ENCODE measurements at places on chromosomes 7 and 10.

DNA sequence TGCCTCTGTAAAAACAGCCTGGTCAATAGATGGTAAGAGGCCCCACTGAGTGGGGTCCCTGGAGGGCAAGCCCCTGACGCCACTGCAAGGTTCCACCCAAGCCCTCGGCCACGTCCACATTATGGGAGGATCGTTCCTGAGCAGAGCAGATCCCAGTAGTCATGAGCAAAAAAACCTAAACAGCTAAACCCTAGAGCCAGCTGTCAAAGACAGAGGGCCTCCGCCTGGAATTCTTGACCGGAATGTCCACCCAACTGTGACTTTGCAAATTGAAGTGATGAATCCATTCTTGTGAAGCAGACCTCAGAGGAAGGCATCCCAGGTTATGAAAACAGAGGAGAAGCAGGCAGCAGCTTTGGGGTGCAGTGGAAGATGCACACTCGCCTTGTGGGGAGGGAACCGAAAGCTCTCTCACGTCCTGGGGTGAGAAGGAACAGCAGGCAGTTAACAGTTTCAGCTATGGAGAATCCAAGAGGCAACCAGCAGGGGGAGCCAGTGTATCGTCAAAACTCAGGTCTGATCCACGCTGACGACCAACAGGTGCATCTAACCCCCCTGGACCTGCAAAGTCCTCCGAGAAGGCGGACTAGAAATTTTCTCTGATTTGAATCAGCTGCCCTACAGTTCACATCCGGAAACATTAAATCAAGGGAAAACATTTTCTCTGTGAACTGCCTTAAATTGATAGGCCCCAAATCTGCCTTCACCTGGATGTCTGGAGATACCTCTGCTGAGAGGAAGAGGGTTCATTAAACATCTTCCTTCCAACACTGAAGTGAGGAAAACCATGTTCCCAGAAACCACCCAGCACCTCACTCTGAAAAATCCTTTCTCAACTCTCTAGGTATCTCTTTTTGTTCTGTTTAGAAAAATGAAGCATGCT is 139.1 kb upstream of the PFKP start:
- DNase-seq = peak; percentile 86

DNA sequence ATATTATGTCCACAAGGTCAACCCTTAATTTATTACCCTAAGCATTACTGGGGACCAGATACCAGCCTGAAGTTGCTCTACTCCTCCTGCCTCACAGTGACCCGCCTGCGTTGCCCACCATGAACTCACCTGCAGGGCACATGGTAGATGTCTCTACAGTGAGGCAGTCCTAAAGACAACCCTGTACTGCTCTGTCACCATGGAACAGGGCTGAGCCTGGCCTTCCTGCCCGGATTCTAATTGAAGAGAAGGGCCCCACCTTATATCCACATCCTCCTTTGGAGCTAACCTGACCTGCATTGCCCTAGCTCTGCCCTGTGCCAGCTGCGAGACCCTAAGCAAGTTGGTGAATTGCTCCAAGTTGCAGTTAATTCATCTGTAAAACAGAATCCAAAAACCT is 4.1 kb downstream of the SH3PXD2A start:
- no peak for DNase-seq

DNA sequence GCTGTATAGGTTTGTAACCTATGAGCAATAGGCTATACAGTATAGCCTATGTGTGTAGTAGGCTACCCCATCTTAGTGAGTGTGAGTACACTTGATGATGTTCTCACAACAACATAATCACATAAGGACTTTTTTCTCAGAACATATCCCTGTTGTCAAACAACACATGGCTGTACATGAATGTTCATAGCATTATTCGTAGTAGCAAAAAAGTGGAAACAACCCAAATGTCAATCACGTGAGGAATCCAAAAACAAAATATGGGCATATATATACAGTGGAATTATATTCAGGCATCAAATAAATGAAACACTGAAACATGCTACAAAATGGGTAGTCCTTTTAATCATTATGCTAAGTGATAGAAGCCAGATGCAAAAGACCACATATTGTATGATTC is 31.1 kb downstream of the CCDC172 start:
- DNase-seq = no peak

DNA sequence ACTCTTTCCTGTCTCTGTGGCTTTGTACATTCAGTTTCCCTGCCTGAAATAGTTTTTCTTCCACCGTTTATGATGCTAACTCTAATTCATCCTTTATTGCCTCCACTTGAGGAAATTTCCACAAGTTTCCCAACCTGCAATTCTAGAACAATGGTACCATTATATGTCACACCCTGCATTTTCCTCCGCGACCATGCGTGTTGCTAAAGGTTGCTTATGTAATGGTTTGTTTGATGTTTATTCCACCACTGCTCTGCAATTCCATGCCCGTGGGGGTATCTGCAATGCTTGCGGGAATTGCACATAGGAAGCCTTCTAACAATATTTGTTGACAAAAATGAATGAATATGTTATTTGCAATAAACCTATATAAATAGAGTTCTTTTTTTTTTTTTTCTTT is 69.5 kb upstream of the ST8SIA6 start:
- DNase-seq = peak; percentile 62

- no peak for DNase-seq
Observed at GRCh38 chr10:103874730-103875129, 19.4 kb upstream of the SH3PXD2A start.

DNA sequence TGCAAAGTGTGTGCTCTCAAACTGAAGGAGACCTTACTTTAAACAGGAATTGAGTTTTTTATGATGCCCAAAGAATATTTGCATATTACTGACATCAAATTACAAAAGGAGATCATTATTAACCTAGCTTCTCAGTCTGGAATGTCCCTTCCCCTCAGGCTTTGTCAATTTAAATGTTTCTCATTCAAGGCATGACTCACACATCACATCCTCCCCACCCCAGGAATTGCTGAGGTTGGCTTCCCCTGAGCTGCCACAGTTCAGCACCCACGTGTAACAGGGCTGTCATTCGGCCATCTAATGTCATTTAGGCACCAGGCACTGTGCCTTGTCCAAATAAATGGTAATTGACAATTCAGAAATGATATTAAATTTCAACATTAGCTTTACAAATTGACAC is 305.9 kb upstream of the MGMT start:
- no peak for DNase-seq

DNA sequence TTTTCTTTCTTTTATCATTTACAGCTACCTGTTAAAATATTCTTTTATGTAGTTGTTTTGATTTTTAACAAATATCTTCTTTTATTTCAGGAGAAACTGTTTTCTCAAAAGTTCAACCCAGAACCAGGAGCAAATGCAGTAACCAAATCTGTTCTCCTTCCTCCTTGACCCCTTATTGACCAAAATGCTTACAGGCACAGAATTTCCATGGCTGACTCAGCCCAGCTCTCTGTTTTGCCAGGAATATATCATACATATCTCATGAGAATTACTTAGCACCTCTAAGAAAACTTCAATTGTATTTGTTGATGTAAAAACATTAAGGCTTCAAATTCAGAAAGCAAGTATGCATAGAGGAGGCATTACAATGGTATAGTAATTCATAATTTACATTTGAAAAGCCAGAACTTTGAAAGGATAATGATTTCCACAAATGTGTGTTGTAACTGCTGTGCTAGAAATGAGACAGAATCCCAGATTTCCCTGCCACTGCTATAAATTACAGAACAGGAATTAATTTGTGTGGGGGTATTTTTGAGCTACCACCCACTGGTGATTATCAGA is 2.2 kb downstream of the GSAP start:
- DNase-seq = no peak
